Stimulated activated CD8-positive, alpha-beta memory T cell treated with anti-CD3 and anti-CD28 coated beads, Interleukin-2, amount 100 ng/mL, for 48 hours (primary cell): ENCODE measurements at places on chromosomes 4 and X.

- DNase-seq, result no peak
These were observed 1112.5 kb downstream of the TECRL start for GRCh38 chr4:63296773-63297172.

GRCh38 chr4:88583631-88584470 lies 8.4 kb upstream of the HERC3 start:
- no peak for DNase-seq

DNA sequence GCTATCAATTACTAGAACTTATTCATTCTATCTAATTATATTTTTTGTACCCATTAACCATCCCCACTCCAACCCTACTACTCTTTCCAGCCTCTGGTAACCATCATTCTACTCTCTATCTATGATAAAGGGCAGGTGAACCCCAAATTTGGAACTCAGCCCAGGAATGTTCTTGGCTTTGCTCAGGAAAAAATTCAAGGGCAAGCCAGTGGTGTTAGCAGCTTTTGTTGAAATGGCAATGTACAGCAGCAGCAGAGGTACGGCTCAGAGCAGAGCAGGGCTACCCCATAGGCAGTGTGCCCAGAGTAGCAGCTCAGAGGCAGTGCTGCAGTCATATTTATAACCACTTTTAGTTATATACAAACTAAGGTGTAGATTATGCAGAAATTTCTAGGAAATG lies 138.2 kb downstream of the RNF150 start:
- no peak for DNase-seq

DNA sequence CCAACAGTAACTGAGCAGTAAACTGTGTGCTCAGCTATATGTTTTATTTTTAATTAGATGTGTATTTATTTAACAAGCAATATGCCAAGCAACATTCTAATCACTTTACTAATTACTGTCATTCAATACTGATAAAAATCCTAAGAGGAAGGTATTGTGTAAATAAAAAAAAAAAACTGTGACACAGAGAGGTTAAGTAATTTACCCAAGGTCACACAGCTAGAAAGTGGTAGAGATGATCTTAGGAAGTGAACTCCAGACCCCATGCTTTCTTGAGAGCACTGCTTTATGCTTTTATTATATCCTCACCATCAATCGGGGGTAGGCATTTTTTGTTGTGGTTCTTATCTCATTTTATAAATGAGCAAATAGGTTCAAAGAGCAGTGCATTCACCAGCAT lies 417.1 kb downstream of the RAB28 start:
- no peak for DNase-seq

- no peak for DNase-seq
These were observed 126.8 kb downstream of the GPR143 start for GRCh38 chrX:9638871-9639270.

DNA sequence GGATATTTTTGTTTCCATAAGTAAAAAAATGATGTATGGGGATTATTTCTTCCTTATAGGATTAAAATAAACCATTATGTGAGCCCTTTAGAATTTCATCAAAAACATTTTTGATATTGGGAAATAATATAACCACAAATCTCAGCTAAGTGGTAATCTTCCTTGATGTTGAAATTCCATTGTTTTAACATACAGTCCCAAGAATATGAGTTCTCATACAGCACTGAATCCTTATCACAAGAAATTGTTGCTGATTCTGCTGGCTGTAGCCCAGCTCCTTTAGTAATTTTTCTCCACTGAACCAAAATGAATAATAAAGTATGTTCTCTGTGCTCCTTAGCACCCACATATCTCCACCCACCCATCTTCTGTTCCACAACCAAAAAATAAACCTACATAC lies 41.9 kb upstream of the FAM47B start:
- no peak for DNase-seq

DNA sequence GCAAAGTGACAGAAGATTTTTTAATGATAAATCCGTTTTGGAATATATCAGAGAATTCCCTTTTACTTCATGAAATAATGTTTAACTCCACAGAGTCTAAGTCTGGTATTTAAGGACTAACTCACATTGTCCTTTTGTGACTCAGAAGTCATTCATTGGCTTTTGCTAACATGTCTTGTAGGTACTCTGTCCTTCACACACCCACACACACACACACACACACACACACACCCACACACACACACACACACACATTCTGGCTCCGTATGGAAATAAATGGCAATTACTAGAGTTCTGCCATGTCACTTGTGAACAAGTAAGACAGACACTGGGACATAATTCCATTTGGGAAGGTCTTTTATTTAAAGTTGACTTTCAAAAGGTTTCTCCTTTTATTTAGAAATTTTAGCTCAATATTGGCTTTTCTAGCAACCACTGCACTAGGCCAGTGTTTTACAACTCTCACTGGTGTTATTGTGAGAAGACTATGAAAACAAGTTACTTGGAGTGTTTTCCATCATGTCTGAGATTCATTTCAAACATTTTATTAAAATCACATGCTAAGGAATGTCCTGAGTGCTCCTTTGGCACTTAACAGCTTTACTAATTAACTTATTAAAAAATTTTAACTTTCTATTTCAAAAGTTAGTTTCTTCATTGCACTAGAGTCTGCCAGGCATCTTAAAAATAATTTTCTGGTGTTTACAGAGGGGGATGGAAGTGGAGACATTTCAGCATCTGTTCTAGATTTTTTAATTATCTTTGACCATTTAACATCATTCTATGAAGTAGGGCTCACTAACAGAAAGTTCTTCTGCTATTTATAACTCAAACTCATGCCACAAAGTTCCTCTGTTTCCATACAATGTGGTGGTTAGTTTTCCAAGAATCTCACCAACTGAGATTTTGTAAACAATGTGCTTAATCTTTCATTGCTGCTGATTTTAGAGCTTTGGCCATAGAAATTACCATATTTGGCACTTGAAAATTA lies 240.3 kb upstream of the GPC4 start:
- DNase-seq, result no peak

GRCh38 chr4:185270885-185271284 lies 61.5 kb downstream of the SNX25 start:
- DNase-seq, result no peak

GRCh38 chr4:10011277-10011676 lies 10.0 kb downstream of the SLC2A9 start:
- no peak for DNase-seq

DNA sequence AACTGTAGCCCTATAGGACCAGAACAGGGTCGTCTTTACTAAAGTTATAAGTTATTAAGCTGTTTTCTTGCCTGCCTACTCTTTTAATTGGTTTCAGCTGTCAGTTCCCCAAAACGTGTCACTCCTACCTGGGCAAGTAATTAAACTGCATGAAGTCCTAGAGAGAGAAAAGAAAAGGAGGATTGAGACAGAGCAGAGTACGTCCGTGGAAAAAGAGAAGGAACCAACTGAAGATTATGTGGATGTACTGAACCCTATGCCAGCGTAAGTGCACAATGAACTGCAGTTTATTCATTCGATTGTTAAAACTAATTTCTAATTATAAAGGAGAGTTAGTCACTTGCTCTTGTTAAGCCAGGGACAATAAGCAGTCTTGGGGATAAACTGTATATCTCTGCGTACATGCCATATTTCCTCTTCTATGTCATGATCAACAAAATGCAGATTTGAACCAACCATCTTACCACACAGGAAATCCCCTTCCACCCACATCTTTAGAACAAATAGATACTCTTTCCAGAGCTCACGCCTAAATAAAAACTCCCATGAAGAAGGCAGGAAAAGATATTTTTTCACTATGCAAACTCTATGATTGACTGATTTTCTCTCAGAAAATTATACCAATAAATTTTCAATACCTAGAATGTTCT lies 22.8 kb downstream of the STAP1 start:
- no peak for DNase-seq

GRCh38 chr4:125266901-125267604 lies 47.7 kb upstream of the FAT4 start:
- no peak for DNase-seq

DNA sequence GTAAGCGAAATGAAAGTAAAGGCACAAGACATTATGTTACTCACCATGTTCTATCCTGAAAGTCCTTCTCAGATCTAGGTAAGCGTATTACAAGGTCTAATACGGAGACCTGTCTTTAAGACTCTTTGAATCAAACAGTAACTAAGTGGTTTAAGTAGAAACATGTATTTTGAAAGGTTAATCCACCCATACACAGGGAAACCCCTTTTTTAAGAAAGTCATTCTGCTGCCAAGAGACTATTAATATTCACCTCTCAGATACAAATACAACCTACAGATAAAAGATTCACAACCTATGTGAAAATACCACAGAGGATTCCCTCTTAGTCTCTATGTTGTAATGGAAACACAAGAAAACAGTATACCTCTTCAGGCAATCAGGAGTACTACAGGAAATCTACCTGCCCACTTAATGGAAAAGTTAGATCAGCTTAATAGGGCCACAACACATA lies 63.2 kb upstream of the TNIP3 start:
- DNase-seq, result no peak

DNA sequence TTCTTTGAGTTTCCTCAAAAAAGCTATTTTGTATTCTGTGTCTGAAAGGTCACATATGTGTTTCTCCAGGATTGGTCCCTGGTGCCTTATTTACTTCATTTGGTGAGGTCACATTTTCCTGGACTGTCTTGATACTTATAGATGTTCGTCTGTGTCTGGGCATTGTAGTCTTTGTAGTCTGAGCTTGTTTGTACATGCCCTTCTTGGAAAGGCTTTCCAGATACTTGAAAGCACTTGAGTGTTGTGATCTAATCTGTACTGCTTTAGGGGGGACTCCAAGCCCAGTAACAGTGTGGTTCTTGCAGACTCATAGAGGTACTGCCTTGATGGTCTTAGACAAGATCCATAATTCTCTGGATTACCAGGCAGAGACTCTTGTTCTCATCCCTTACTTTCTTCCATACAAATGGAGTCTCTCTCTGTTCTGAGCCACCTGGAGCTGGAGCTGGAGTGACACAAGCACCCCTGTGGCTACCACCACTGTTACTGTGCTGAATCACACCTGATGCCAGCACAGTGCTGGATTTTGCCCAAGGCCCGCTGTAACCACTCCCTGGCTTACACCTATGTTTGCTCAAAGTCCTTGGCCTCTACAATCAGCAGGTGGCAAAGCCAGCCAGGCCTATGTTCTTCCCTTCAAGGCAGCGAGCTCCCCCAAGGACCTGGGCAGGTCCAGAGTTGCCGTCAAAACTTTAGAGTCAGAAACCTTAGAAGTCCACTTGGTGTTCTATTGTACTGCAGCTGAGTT lies 72.3 kb upstream of the EFHC2 start:
- no peak for DNase-seq

GRCh38 chr4:61239250-61239649 lies 39.1 kb downstream of the ADGRL3 start:
- no peak for DNase-seq

GRCh38 chr4:126604268-126604867 lies 1028.4 kb upstream of the INTU start:
- DNase-seq, result no peak

DNA sequence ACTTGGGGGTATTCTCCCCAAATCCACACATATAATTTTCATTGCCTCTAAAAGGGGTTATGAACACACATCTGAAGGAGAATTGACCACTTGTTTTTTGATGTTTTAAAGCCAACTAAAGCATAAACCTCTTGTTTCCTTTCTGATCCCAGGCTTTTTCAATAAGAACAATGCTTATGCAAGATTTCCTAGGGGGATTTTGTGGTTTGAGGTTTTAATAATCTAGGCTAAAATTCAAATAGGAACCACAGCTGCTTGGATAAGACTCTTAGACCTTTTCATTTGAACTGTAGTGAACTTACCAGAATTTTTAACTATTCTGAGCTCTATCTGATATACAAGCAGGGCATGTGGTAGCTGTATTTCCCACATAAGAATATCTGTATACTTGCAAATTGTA lies 651.1 kb downstream of the ANKRD50 start:
- no peak for DNase-seq

GRCh38 chr4:60575336-60575735 lies 624.8 kb upstream of the ADGRL3 start:
- DNase-seq, result no peak

DNA sequence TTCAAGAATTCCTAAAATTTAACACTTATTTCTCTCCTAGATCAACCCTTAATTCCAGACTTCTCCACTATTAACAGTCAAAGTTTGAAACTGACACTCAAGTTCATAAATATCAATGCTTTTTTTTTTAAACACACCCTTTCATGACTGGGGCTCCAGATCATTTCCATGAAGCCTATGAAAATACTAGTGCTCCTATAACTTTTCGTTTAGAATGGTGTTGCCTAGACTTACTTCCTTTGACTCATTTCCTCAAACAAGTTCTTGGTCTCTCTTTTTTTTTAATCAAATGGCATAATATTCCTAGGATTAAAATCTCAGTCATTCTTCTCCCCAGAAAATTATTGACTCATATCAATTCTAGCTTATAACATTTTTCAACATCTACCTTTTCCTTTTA lies 13.1 kb downstream of the ZMAT1 start:
- DNase-seq, result no peak

GRCh38 chr4:55012363-55013230 lies 112.8 kb downstream of the KDR start:
- no peak for DNase-seq
